Stimulated activated CD8-positive, alpha-beta memory T cell treated with anti-CD3 and anti-CD28 coated beads, Interleukin-7, amount 100 ng/mL, for 24 hours (primary cell): ENCODE measurements at places on chromosomes 5 and 9.

- DNase-seq = no peak
These were observed 6.6 kb downstream of the PCDH12 start for GRCh38 chr5:141951332-141951781.

DNA sequence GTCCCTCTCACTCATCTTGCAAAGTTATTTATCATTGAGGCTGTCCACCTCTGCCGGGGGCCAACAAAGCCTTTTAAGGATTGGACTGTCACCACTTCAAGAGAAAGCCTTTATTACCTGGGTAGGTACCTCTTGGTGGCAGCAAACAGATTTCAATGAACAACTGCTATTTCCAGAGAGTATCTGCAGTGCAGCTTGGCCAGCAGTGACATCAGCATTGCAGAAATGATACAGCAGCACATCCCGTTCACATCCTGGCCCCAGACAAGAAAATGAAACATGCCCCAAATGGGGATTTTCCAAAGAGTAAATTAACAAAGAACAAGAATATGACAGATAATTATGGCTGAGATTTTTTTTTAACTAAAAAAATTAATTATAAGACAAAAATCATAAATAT, 2.3 kb upstream of the SPATA6L start:
- no peak for DNase-seq

DNA sequence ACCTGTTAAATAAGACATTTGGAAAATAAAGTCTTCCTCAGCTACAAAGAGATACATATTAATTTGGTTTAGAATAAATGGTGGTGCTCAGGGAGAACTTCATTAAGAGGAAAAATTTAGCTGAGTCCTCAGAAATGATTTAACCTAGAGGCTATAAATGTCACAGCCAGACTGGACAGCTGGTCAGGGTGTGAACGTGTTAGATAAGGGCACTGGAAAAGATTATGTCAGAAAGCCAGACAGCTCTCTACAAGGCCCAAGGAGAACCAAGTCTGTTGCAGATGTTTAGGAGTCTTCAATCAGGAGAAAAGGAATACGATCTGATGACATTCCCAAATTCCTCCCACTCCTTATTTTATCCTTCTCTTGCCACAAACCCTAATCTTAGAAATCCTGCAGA, 265.2 kb downstream of the MAT2B start:
- no peak for DNase-seq

GRCh38 chr9:5269249-5269715, 35.2 kb downstream of the RLN2 start:
- DNase-seq = no peak

DNA sequence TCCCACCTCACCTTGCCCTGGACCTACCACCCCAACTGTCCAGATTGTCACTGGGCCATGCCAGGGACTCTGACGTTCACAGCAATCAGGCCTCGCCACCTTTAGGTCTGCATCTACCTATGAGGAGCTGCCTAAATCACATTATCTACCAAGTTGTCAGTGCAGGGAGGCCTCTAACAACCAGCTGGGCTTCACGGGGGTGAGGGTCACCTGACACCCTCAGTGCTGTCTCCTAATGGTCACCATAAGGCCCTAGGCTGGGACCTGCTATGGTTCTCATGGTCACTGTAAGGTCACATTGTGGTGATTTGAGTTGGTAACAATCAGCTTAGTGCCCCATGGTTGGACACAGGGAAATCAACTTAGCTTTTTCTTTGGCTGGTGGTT, 119.2 kb upstream of the CXCL14 start:
- no peak for DNase-seq

DNA sequence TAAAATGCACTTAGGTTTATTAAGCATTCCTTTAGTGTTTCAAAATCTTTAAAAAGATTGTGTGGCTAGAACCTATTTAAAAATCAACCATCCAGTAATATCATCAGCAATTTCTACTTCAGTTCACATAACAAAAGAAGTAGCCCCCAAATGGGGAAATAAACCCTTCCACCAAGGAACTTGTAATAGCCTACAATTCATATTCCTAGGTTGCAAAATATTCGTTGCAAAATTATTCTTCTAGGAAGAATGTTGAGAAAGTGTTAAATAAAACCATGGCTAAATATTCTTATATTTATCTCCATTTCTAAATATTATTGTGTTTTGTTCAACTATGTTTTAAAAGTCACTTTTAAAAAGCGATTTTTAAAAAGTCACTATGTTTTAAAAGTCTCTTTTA, 177.9 kb upstream of the PRLR start:
- DNase-seq = no peak

DNA sequence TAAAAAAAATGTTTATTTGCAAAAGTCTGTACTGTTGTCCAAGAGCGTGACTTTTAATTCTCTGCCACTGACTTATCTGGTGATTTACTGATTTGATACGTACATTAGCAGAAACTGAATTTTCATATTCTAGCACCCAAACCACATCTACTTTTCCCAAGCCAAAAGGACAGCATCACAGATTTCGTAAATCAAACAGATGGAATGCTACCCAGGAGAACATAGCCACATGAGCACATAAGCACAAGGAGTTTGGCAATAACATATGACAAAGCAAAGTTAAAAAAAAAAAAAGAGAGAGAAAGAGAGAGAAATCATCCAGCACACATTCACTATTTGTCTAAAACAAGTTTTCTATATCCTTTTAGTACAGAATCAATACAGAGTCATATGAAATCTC, 83.7 kb downstream of the HINT1 start:
- no peak for DNase-seq

- DNase-seq = no peak
These were observed 7.2 kb downstream of the CHMP5 start for GRCh38 chr9:33272061-33272460.

DNA sequence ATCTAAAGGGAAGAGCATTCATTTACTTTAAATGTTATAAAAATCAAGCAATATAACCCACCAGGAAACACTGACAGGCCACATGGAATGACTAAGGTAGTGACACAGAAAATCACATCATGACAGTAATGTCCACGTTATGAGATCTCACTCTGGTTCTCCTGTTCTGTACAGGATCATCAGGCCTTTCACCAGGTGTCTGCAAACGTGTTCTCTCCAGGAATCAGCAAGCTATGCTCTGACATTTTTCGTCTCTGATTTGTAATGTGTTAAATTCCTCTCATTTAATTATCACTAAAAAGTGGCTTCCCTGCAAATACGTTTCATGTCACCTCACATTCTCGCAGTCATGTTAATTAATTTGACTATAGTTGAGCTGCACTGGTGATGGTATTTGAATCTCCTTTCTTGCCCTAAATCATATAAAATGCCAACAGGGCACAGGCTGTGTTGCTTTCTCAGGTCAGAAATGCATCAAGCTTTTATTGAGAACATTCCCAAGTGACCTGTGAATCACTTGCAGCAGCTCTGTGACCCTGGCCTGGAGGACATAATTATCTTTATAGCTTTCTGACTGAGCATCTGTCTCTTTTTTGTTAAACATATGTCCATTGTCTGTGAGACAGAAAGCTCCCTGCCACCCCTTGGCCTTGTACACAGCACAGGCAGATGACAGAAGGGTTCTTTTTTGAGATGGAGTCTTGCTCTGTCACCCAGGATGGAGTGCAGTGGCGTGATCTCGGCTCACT, 196.2 kb downstream of the DIRAS2 start:
- no peak for DNase-seq

DNA sequence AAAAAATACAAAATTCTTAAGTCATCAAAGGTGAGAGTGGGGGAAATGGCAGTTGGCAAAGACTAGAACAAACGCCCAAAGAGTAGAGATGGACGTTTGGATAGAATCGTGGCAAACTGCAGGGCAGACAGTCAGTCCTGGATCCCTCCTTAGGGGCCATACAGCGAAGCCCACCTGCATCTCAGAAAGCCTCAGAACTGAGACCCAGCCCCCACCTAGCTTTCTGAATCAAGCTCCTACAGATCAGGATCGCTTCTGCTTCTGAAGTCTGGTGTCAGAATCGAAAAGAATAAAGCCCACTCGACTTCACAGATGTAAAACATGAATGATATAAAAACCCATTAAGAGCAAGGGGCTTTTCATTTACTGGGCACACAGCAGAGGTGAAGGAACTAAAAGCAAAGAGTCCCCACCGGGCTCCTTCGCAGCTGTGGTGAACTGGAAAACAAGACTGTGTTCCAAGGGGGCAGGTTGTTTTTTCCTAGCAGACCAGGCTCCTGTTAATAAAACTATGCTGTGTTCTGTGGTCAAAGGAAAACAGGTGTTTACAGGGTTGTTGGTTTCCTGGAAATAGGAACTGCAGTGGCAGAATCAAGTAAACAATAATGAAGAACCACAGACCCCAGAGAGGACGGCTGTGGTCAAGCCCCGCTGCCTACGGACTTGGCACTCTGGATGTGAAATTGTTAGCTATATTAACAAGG, 91.8 kb downstream of the TLE1 start:
- DNase-seq = no peak

DNA sequence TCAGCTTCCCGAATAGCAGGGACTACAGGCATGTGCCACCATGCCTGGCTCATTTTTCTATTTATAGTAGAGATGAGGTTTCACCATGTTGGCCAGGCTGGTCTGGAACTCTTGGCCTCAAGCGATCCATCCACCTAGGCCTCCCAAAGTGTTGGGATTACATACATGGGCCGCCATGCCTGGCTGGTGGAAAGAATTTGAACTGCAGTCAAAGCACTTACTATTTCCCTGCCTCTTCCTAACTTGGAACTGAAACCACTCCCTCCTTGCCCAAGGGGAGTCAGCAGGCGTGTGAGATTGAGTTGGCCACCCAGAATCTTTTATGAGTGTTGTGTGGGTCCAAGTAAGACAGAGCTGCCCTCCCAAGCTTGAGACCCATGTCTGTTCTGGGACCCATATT, 86.1 kb upstream of the PTPN3 start:
- no peak for DNase-seq

- no peak for DNase-seq
These were observed 157.9 kb downstream of the RNF180 start for GRCh38 chr5:64323591-64323990.

DNA sequence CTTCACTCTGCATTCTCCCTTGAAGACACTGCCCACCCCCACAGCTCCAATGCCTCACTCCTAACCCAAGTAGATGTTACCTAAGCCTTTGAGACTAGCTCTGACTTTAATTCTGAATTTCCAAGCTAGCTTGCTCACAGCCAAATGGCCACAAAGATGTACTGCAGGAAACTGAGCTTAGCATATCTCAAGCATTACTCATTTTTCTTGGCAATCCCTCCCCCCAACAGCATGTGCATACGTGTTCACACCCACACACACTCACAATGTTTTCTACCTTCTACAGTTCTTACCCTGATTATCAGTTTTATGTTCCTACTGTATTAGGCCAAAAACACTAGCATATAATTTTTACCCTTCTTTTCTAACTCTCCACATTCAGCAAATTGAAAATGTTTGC, 13.7 kb upstream of the GRIA1 start:
- DNase-seq = no peak

GRCh38 chr5:133334796-133335639, 277.3 kb downstream of the FSTL4 start:
- no peak for DNase-seq

- no peak for DNase-seq
These were observed 600.7 kb upstream of the CDH9 start for GRCh38 chr5:27639005-27639612.

- no peak for DNase-seq
These were observed 191.9 kb downstream of the OLFM1 start for GRCh38 chr9:135279385-135279784.

DNA sequence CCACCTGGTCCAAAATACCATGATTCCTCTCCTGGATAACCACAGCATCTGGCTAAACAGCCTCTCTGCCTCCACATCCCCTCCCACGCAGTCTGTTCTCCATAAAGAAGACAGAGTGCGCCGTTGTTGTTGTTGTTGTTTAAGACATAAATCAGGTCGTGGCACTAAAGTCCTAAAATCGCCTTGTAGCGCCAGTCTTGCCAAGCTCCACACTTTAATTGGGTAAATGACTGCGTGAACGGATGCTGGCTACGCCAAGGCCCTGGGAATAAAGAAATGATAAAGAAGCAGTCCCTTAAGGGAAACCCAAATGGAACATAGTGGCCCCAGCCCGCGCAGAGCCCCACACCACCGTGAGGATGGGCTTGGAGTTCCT, 364 bp upstream of the SFXN1 start:
- no peak for DNase-seq

- DNase-seq = no peak
These were observed 100.9 kb upstream of the IL6ST start for GRCh38 chr5:56095579-56096102.

DNA sequence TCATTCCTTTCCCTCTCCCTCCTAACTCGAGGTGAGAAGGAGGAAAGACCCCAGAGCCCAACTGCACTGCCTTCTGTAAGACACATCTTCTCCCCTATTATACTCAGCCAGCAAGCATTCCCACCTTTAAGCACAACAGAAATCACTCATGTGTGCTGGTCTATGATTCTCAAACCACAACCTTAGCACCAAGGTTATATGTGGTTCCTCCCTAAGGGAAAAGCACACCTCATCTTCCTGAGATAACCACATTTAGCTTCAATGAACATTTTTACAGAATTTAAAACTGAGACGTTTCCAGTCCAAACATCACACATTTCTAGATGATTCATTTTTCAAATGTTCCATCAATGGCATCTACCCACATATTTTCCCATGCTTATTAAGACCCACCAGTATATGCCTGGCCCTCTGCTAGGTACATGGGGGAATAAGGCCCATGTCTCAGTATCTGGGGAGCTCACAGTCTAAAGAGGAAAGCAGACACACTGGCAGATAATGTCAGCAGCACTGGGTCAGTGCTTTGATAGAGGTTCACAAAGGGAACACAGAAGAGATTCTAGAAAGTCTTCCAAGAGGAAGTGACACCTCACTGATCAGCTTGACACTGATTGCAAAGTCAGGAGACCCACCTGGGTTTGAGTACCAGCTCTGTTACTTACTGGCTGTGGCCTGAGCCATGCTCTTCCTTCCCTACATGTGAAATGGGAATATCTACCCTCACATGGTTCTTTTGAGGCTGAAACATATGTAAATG, 245.4 kb downstream of the DENND1A start:
- no peak for DNase-seq

DNA sequence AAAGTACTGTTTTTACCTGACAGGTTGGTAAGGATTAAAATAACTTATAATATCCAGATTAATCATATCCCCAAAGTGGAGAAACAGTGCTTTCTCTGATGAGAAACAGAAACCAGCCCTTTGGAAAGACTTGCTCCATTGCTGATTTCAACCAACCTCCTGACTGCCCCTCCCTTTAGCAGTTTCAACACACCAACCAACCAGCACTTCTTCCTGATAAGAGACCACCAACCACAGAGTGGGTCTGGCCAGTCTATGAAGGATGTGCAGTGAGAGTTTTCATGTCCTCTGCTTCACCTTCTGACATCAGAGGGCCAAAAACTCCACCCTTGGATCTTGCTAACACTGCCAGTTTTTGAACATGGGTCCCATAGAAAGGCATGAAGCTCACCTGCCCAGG, 28.1 kb downstream of the RIGI start:
- DNase-seq = no peak

DNA sequence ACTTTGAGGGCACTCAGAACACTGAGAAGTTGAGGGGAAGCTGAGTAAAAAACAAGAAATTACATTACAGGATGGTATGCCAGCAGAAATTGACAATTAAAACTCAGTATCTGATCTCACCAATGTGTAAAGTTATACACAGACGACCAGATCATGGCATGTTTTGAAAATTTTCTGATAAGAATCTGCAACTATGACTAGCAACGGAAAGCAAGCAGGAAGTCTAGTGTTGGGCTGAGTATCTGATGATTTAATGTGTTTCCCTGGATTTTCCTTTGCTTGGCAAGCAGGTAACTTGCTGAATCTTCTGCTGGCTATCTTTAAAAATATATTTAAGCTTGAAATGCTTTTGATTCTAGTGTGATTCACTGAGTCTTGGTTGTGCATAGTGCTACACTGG, 5.2 kb upstream of the GCNT4 start:
- no peak for DNase-seq
